ENCODE measurements at places on chromosomes 6 and 20.
A peak's percentile ranks its signal among the peaks of the same experiment; 100 is the strongest.

DNA sequence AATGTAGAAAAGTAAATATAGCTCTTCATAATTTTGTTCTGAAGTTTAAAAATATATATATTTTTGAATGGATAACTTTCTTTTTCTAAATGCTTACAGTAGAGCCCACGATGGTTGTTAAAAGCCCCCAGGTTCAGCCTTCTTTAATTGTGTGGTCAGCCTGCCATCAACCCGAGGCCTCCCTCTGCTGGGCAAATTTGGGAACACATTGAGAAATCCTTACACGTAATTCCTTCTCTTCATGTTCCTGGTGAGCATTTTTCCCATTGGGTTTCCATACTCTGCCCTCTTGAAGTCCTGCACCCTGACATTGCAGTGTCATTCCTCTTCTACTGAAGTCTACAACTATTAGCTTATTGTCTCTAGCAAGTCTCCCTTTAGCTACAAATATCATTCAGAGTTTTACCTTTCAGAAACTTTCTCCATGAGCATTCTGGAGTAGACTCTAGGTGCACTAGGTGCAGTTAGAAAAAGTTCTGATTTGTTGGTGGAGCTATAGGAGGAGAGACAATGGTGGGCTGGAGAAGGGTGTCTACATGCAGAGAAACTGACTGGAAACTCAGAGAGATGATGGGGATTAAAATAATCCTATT, 40.6 kb downstream of the TRIM38 start:
- DNase-seq = peak; percentile 80

DNA sequence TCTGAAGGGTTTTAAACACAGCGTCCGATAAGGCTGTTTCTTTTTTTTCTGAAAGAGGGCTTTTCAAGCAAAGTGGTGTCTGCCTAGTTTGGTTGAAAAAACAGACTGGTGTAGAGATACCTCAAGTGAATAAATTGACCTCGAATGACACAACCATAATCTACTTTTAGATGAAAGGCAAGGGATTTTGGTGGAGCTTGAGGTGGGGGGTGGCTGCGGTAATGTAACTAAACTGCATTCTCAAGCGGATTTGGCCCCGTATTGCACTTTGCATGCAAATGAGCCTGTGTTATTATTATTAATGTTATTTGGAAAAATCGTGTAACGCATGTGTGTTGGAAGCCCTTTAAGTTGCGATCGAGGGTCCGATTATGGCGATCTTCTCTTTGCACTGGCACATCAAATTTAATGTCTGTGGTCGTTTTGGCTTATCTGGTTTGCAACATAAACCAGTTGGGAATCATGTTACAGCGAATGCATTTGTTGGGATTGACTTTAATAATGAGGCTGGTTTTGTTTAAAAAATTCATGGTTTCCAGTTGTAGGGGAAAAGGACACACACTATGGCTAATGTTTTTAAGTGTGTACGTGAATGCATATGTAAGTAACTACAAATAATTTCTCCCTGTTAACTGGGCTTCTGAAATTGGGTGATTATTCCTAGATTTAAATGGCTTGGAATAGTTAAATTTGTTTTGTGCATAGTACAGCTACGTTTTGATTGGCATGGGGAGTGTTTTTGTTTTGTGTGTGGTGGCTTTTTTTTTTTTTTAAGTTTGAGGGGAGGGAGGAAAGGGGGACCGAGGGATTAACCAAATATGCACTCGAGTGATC, 1.0 kb downstream of the JARID2 start:
- DNase-seq = no peak

DNA sequence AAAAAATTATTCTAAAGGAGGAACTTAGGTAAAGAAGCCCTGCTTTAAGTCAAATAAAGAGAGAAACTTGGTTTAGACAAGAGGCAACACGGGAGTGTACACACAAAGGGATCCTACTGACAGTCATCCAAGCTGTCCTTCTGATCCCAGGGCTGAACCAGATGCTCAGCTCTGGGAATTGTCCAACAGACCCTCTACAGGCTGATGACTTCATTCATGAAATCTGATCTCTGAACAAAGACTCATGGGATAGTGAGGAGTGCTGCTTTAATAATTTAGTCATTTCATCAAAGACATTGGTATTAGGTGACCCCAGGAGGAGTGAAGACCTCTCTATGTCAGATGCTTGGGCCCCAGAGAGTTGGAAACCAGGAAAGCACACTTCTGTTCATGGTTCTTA, 65.6 kb upstream of the ARMH2 start:
- DNase-seq = no peak

DNA sequence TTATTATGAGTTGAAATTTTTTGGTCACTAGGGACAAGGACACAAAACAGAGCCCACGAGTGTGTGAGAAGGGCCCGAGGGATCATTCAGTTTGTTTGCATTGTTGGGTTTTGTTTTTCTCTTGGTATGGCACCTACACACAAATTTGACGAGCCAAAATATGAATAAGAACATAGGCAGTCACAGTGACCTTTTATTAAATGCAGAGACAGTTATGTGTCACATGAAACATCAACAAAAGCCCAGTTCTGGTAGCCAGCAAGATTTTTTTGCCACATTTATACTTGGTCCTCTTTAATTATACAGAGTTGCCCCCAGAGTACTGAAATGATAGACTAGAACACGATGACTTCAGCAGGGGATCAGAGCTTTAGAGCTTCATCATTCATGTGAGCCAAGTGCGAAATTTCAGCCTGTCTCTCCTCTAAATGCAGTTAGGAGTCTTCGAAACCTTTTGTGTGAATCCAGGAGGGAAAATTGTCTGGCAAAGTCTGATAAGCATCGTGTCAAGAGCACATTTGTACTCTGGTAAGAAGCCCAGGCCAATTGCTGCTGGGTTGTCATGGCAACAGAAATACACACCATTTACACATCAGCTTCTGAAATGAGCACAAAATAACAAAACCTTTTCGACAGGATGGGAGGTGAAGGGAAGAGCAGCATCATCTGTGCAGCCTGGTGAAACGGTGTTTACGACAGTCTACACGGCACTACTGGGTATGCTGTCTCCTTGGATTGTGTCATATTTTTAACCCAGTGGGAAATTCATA, 79.2 kb upstream of the RIPOR2 start:
- no peak for DNase-seq

DNA sequence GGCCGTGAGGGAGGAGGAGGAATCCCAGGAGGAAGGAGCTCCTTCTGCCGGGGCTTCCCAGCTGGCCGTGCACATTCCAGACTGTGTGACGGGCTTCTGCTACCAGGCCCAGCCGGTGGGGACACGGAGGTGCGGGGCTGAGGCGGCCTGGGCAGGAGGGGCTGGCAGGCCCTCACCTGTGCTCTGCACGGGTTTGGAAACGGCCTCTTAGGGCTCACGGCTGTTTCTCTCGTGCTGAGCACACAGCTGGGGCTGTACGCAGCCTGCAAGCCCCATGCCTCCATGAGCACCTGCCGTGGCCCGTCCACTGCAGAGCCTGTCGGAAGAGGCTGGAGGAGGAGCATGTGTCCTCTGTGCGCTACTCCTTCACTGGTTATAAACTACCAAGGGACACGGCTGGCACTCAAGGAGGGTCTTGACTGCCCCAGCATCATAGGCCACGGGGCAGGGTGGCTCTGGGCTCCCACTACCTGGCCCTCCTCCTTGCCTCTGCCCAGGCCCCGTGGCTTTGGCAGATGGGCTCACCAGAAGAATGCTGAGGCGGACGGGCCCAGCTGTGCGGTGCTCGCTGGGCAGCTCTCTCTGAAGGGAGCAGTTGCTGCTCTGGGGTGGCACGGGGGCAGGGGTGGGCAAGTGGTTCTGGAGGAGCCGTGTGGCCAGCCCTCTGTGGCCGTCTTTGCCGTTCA, 15.8 kb downstream of the NPEPL1 start:
- DNase-seq = no peak

DNA sequence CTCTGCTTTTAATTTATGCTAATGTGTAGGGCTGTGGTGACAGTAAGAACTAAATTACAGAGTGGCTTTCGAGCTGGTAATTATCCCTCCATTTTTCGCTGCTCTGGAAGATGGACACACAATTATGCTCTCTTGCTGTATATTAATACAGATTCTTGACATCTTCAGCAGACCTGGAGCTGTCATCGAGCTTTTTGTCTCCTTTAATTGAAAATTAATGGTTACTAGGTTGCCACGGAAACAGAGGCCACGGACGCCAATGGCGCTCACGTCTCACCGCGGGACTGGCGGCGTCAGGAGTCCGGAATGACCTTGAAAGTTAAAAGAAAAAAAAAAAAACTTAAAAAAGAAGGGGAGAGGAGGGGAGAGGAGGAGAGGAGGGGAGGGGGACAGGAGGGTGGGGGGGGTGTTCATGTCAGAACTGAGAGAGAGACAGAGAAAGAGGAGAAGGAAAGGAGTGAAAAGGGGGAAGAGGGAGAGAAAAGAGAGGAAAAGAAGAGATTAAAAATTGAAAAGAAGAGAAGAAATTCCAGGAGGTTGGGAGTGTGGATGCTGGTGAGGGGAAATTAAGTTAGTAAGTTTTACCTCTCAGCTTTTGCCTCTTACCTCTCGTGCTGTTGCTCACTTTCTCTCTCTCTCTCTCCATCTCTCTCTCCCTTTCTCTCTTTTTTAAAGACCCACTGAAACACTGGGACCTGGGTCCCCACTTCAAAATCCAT, 22.1 kb upstream of the FOXP4 start:
- no peak for DNase-seq

DNA sequence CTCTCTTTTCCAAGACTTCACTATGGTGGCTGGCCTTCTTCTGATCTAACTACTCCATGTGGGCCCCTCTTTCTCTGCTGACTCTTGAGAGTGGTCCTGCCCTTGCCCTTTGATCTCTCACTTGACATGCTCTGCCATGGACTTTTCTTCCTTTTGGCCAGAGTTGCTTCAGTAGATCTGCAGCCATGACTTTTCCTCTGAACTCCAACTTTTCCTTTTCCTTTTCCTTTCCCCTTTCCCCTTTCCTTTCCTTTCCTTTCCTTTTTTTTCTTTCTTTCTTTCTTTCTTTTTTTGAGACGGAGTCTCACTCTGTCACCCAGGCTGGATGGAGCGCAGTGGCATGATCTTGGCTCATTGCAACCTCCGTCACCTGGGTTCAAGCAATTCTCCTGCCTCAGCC, 88.5 kb downstream of the JAG1 start:
- DNase-seq = no peak

DNA sequence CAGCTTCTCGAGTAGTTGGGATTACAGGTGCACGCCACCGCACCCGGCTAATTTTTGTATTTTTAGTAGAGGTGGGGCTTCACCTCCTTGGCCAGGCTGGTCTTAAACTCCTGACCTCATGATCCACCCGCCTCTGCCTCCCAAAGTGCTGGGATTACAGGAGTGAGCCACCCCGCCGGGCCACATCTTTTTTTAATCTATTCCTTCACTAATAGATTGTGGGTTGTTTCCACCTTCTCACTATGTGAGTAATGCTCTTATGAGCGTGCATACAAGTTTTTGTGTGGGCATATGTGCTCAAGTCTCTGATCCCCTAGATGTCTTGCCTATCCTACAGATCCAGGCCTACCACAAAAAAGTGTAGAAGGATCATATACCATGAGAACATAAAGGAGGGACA, 30.7 kb downstream of the CARMIL1 start:
- DNase-seq = no peak

DNA sequence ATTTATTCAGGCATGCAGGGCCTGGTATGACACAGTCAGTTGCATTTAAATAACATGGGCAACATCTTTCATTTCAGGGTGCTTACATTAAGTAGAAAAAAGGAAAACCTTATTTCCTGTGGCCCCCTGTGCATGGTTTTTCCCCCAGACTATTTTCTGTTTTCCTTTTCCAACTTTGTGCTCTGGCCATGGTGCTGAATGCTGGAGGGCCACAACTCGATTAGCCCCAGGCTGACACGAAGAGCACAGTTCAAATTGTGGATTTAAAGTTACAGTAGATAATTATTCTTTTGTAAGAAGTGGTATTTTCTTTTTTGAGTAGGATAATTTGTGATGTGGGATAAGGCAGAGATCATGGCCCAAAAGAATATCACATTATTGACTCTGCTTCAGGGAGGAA, 332.0 kb downstream of the HAO1 start:
- DNase-seq = peak; percentile 2

GRCh38 chr6:14986370-14986769, 259.5 kb upstream of the JARID2 start:
- DNase-seq = peak; percentile 5

DNA sequence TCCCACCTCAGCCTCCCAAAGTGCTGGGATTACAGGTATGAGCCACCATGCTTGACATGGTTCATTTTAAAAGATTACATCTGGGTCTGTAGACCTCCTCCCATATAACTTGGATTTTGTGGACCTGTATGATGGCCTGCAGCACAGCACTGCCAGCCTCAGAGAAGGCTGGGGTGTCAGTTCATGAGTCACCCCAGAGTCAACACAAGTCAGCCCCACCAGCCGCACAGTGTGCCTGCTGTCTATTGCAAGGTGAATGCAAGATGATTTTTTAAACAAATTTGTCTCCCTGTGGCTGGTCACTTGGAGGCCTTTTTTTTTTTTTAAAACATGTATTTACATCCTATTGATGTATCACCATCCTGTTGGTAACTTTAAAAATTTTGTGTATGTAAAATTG, 76.7 kb downstream of the RREB1 start:
- no peak for DNase-seq

DNA sequence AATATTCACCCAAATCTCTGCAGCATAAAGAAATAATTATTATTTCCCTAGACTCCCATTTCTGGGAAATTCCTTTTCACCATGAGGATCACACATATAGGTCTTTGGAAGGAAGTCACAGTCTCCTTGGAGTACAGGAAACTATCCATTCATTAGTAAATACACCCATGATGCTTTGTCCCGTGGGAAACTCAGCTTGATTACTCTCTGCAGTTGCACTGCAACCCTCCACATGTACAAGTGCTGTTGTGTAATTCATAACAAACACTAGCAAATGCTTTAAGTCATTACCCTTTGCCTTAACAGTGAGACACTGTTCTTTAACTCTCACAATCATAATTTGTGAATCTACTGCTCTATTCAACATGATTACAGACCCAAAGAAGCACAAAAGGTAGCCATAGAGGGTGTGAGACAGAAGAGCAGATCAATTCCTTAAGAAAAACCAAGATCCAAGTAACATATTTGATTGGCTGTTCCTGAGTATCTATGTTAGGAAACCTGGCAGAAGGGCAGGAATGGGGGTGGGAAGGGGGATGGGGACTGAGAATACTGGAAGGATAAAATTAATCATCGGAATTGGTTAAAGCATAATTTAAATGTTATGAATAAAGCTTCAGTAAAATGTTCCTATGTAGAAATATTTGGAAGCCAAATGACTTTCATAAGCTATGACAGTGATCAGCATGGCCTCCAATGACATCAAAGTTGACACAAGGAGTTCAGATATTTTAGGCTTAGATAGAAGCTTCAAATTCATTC, 268.0 kb downstream of the HACE1 start:
- DNase-seq = no peak

DNA sequence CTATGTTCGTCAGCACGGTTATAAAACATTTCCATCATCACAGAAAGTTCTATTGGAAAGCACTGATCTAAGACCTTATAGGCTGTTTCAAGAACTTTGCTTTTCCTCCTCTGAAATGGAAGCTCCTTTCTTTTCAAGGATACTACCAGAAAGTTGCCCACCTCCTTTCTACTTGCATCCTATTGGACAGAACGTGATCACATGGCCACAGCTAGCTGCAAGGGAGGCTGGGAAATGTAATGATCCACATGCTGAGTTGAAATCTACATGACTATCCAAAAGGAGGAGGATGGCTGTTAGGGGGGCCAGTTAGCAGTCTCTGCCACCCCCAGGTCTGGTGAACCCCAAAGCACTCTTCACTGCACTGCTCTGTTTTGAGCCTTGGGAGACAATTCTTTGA, 3.3 kb downstream of the SFTA2 start:
- no peak for DNase-seq

GRCh38 chr20:64232794-64233193, 22.8 kb upstream of the PCMTD2 start:
- no peak for DNase-seq
